ENCODE measurements at places on chromosomes 4 and X. TPM values are rescaled to one million over a fixed set of nuclear protein-coding genes. Genes with fewer than 3 reads are reported as not detected.

Gene CXCL11
- total RNA-seq, result not detected

Gene RTL5
- 7.5 TPM for total RNA-seq

DNA sequence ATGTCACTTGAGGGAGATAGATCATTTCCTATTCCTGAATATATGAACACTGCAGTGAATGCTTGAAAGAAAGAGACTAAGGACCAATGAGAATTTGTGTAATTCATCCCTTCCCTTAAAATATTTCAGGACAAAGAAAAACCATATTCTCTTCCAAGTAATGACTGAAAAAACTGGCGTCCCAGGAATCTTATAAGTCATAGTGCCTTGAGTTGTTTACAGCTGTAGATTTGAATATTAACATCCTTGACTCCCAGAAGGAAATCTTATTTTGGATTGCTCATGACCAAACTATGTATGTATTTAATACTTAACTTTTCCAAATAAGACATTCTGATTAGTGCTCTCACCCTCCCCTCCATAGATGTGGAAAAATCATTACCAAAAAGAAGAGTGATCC, 55.5 kb downstream of the CLDN22 start:
- DNase-seq, result no peak

- no peak for DNase-seq
Observed at GRCh38 chrX:136195247-136195646, 47.9 kb downstream of the FHL1 start.

- DNase-seq, result no peak
Observed at GRCh38 chr4:176653401-176654220, 139.1 kb downstream of the VEGFC start.

DNA sequence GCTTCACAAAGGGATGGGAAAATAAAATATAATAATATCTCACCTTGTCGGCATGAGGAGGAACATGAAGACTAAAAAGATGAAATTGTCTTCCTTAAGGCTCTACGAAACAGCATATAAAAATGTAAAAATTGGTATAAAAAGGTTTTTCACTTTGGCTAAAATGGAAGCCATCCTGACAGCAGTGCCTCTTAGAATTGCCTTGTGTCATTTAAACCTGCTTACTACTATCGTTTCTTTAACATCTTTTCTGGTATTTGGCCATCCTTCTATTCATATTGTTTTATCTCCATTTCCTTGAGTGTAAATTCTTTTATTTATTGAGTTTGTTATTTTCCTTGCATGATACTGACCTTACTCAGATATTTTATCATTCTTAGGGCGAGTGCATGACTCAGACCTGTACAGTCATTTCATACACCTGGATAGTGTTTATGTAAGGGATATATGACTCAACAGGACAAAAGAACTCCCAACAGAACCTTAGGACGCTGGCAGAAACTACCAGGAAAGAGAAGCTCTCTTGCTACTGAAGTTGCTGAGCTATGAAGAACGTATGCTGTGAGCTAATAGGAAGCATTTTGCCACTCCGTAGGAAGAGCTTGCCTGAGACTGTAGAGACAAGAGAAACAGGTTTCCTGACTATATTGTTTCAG, 5.8 kb upstream of the CDKN2AIP start:
- DNase-seq, result no peak

DNA sequence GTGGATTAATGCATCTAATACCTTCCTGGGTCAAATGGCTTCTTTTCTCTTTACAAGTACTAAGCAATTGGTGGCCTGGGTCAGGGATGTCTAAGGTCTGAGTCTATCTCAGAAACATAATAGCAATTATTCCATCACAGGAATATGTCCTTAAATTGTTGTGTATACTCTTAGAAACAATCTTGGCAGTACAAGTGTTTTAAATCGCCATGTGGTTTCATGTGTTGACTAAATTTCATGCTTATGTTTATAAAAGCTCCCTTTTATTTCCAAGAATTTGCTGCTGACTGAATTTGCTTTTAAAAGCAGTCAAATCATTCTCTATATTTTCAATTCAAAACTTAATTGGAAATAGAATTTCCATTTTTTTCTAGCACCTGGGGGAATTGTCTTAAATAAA, 125.3 kb upstream of the PACRGL start:
- DNase-seq, result no peak

GRCh38 chr4:86006057-86006456, 353.8 kb downstream of the MAPK10 start:
- no peak for DNase-seq

- DNase-seq, result no peak
Observed at GRCh38 chr4:109263721-109264120, 38.7 kb downstream of the COL25A1 start.

GRCh38 chr4:110108422-110108821, 90.0 kb downstream of the ELOVL6 start:
- no peak for DNase-seq

DNA sequence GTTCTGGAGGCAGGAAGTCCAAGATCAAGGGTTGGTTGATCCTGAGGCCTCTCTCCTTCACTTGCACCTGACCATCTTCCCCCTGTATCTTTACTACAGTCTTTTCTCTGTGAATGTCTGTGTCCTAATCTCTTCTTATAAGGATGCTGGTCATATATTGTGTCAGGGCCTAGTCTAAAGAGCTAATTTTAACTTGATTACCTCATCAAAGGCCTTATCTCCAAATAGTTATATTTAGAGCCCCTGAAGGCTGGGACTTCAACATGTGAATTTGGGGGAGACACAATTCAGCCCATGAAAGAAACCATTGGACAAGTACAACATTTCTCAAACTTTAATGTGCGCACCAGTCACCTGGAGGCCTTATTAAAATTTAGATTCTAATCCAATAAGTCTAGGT, 62.8 kb upstream of the DYNLT3 start:
- no peak for DNase-seq

DNA sequence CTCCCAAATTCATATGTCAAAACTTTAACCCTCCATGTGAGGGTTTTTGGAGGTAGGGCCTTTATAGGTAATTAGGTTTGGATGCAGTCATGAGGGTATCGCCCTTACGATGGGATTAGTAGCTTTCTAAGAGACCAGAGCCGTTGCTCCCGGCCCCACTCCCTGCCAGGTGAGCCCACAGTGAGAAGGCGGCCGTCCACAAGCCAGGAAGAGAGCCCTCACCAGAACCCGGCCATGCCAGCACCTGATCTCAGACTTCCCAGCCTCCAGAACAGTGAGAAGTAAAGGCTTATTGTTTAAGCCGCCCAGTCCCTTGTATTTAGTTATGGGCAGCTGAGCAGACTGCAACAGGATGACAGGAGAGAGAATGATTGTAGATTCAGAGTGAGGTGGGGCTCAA, 40.8 kb downstream of the DCTD start:
- DNase-seq, result peak; percentile 2

DNA sequence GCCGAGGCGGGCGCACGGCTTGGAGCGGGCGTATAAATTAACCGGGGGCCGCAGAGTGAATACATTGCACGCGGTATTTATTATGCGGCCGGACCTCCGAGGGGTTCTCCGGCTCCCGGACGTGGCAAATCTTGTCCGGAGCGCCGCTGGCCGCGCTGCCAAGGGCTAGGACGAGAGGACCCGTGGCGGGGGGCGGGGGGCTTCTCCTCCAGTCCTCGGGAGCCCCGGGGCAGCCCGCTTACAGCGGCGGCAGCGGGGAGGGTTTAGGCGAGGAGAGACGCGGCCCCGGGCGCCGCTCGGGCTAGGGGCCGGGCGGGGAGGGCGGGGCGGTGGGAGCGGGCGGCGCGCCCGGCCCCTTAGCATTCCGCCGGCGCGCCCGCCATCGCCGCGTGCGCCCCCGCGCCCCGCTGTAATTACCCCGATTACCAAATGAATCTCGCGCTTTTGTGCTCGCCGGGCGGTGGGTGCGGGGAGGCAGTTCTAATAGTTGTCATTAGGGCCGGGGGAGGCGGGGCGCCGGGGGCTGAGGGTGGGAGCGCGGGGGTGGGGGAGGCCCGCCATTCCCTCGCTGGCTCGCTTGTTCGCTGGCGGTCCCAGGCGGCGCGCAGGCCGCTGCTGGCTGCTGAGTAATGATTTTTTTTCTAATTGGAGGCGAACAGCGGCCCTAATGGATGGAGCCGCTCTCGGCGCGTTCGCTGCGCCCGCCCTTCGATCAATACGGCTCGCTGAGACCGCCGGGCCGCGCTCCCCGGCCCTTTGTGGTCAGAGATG, 276.6 kb downstream of the BCOR start:
- no peak for DNase-seq
